ENCODE measurements at places on chromosomes 12 and 14. TPM values are rescaled to one million over a fixed set of nuclear protein-coding genes. Genes with fewer than 3 reads are reported as not detected.

The L3HYPDH gene
- 56.8 TPM for total RNA-seq

The DGKA gene
- 62.4 TPM for total RNA-seq

The P2RX2 gene
- not detected for total RNA-seq

The BCL7A gene
- 6.6 TPM for total RNA-seq

The TMEM229B gene
- 2.5 TPM for total RNA-seq

The CAND1 gene
- total RNA-seq: 150 TPM

The REP15 gene
- total RNA-seq: 2.4 TPM

The SLC4A8 gene
- 5.4 TPM for total RNA-seq

The LMNTD1 gene
- total RNA-seq: 0.63 TPM

The ALDH1L2 gene
- 58.2 TPM for total RNA-seq

The DDN gene
- 0.20 TPM for total RNA-seq

The PSMC1 gene
- total RNA-seq: 93.3 TPM

The CLEC1A gene
- not detected for total RNA-seq

The FERMT2 gene
- 153 TPM for total RNA-seq

The ACOT6 gene
- total RNA-seq: not detected

The GPRC5A gene
- total RNA-seq: 56.1 TPM

The TROAP gene
- total RNA-seq: 3.4 TPM

The ZBTB42 gene
- total RNA-seq: 5.8 TPM

The LTB4R gene
- total RNA-seq: 2.7 TPM

The IFNG gene
- not detected for total RNA-seq

The IPO8 gene
- 56.6 TPM for total RNA-seq

The DBX2 gene
- total RNA-seq: not detected

The TMPRSS12 gene
- total RNA-seq: not detected

The ZCRB1 gene
- 22.1 TPM for total RNA-seq

The CLEC6A gene
- total RNA-seq: not detected
